ENCODE measurements at places on chromosomes 12 and 14.

DNA sequence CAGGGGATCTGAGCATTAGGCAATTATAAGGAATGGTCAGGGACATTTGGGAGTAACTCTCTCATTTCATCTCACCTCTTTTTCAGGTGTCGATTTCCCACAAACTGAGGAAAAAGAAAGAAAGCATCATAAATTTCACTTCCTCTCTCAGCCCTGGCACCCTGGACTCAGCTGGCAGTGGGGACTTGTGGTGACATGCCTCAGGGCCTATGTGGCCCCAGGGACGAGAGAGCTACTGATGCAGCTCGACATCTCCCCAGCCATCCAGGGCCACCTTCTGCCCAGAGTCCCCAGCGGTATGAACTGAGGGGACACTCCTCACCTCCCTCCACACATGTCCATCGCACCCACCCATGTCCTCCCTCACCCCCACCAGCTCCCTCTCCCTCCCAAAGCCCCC is 11.7 kb downstream of the TNFRSF1A start:
- no peak for DNase-seq

- no peak for DNase-seq
Observed at GRCh38 chr14:83478741-83479140, 1945.1 kb upstream of the SEL1L start.

GRCh38 chr12:89236748-89237383 is 115.4 kb downstream of the DUSP6 start:
- DNase-seq: no peak

DNA sequence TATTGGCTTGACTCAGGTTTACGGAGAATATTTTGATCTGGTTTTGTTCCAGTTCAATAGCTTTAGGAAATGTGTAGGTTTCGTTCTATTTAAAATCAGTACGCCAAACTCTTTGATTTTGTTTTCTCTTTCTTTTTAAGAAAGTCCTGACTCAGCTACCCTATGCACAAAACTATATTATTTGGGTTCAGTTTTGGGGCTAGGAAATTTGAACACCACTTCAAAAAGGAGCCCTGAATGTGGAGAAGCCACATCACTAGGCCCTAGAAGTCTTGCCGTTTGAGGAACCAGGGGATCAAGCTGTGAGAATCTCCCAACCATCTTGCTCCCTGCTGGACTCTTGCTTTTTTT is 168.2 kb upstream of the BCL2L14 start:
- DNase-seq: no peak

DNA sequence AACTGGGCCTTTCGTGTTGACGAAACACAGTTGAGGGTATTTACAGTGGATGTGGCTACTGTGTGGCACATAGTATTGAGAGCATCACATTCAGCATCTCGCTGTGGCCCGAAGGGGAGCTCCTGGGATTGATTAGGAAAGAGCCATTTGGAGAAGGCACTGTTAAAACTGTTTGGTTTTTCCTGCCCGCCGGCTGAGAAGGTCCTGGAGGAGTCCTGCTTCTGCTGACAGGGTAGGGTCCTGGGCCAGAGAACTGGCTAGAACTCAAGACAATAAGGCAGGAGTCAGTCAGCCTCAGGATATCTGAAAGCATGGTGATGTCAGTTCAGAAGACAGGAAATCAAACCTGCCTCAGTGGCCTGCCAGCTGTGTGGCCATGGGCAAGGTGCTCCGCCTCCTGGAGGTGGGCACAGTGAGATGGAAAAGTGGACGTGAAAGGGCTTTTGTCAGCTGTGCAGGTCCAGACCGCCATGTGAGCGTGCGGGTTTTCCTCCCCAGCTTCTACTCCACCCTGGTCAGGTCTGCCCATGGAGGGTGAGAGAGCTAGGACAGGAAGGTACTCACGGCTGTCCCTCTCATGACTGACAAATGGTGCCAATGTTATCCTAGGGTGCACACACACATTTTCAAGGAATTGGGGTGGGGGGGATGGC is 92.3 kb downstream of the NTF3 start:
- no peak for DNase-seq

DNA sequence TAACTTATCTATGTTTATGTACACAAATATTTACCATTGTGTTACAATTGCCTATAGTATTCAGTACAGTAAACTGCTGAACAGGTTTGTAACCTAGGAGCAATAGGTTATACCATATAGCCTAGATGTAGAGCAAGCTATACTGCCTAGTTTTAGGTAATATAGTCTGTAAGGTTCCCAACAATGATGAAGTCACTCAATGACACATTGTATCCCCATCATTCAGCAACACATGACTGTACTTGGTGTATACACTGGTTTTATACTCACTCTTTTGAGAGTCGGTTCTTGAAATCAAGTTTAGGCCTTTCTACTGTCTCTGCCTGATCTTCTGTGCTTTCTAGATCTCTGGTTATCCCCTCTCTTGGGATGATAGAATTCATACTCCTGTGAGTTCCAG is 5.5 kb downstream of the RNASE1 start:
- DNase-seq: no peak

GRCh38 chr12:91852634-91853033 is 293.0 kb downstream of the BTG1 start:
- no peak for DNase-seq

GRCh38 chr14:104431351-104431928 is 148.1 kb upstream of the C14orf180 start:
- no peak for DNase-seq

DNA sequence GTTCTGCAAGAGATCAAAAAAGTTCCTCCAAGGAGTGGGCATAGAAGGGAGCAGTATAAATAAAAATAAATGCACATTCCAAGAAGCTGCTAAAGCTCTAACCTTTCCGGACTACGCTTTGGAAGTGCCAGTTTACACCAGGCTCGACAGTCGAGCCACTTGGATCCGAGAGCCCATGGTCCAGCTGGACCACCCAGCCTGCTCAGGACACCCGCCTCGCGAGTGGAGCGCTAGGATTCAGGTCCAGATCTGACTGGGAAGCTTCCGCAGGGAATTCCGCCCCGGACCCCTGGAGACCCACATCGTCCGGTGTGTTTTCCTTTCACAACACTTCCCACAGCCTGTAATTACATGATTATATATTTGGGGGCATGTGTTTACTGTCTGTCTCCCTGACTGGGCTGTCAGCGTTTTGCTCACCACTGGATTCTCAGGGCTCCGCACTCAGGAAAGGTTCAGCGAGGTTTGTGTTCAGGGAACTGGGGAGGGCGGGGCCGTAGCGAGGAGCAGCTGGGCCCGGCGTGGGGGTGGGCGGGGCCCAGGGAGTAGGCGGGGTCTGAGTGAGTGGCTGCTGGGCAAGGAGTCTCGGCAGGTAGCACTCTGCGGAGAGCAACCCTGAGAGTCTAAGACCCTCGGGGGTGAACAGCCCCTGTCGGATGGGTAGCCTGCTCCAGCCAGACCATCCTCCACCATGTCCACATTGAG is 52.3 kb upstream of the TMEM263 start:
- DNase-seq: peak; percentile 79

DNA sequence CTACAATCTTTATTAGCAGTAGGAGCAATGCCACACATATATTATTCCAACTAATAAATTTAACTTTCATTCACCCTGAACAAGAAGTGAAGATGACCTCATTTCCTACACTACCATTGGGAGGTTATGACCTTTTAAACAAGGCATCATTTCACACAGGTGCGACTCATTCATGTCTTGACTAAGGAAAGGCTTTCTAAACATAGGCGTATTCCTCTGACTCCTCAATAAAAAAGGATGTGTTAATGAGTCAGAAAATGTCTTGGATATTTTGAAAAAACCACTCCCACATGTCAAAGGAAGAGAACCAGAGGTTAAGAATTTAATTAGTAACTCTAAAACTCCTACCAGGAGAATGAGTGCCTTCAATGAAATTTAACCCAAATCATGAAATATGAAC is 115.2 kb downstream of the PRICKLE1 start:
- no peak for DNase-seq

- DNase-seq: peak; percentile 24
Observed at GRCh38 chr12:12616512-12617310, 5.0 kb downstream of the CREBL2 start.

- DNase-seq: no peak
Observed at GRCh38 chr12:106696071-106696470, 78.4 kb upstream of the RIC8B start.

- DNase-seq: no peak
Observed at GRCh38 chr14:61455351-61455750, 134.0 kb downstream of the PRKCH start.

- DNase-seq: no peak
Observed at GRCh38 chr12:22700106-22700505, 75.1 kb downstream of the ETNK1 start.

- no peak for DNase-seq
Observed at GRCh38 chr14:99815696-99816095, 22.5 kb downstream of the EML1 start.

DNA sequence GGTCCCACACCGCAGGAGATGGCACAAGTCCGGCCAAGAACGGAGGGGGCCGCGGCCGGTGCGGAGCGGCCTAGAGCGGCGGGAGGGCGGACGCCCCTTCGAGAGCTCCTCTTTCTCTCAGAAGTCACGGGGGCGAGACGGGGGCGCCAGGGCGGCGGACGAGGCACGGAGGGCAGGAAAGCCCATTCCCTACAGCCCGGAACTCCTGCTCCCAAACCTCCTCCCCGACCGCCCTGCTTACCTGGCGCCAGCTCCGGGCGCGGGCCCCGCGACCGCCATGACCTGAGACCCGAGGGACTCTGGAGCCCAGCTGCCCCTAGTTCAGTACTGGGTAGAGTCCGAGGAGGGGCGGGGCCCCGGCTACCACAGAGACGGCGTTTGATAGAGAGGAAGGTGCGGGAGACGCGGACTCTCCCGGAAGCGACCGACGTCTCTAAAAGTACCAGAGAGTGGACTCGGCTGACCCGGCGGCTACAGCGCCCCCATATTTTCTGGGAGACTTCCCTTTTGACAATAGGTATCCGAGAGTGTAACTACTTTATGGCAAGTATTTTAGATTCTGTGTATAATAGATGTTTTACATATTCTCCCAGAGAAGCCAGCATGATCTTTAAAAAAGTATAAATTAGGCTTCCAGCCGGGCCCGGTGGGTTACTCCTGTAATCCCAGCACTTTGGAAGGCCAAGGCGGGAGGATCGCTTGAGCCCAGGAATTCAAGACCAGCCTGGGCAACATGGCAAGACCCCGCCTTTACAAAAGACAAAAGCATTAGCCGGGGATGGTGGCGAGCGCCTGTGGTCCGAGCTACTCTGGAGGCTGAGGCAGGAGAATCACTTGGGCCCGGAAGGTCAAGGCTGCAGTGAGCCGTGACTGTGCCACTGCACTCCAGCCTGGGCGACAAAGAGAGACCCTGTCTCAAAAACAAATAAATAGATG is at the start of gene ABCD4:
TSS of gene ABCD4 (minus strand) at position 301 of the 936 bp plus-strand sequence. CDS start at position 279, 22 bp downstream.
- peak; percentile 90 for DNase-seq

- DNase-seq: no peak
Observed at GRCh38 chr12:109709401-109709991, 4.1 kb upstream of the FAM222A start.

DNA sequence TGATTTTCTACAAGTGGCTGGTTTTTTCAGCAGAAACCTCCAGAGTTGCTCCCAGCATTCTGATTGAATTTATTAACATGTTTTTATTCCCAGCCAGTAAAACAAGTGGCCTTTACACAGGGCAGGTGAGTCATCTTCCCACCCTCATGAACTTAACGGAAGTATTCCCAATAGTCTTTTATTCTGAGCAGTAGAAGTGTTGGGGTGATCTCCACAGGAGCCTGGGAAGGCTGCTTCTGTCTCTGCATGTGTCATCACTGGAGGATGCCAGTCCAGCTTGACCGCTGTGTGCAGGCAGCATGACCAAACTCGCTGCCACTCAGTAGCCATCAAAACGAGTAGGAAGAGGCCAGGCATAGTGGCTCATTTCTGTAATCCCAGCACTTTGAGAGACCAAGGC is 13.4 kb upstream of the DNAH10 start:
- no peak for DNase-seq

GRCh38 chr12:40969796-40970195 is 218.3 kb upstream of the PDZRN4 start:
- no peak for DNase-seq

GRCh38 chr12:44677724-44678123 is 198.4 kb downstream of the NELL2 start:
- no peak for DNase-seq

DNA sequence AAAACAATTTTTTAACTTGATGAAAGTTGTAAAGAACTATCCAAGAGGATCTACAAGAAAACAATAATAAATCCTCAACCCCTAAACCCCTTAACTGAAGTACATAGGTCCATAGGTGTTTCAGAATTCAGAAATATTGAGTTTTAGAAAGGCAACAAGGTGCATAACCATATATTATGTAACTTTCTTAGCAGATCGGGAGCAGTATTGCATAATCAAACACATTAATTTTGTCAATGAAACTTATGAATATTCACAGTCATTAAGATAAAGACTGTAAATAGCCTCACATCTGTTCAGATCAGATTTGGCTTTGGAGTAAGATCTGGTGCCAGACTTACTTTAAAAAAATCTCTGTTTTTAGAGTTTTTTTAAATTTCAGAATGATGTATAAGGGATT is 647.1 kb upstream of the FLRT2 start:
- DNase-seq: no peak

GRCh38 chr12:71415336-71416231 is 24.0 kb upstream of the LGR5 start:
- peak; percentile 56 for DNase-seq

DNA sequence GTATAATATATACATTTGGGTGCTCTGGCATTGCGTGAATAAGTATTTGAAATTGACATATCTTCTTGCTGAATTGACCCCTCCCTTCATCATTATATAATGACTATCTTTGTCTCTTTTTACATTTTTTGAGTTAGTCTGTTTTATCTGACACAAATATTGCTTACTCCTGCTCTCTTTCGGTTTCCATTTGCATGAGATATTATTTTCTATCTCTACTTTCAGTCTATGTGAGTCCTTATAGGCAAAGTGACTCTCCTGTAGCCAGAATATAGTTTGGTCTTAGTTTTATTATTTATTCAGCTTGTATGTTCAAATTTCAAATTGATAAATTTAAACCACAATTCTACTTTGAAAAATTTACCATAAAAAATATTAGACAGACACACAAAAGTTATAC is 491.0 kb downstream of the NAV3 start:
- DNase-seq: no peak

DNA sequence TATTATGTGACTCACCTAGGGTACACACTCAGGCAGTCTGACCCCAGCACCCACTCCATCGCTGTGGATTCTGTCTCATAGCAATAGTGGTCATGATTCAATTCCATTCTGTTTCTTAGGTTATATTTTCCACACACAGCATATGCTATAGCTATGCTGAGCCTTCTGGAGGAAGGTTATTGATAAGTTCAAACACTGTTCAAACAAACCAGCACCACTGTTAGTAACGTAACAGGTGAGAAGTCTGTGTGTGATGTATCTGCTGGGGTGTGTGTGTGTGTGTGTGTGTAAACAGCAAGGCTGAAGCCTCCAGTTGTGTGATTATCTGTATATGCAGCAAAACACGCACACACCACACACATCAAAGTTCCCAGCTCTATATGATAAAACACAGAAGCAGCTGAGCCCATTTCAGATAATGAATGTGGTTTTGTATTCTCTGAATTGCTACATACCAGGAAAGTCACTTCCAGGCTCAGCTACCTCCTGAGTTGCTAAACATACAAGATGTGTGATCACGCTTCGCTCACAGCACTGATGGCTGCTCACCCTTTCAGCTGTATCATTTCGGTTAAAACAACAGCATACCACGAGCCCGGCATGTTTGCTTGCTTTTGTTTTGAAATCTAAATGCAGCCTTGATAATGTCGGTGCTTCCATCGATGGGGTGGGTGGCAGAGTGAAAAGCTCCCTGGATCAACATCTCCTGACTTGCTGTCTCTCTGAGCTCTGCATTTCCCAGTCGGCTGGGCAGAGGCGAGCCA is 6.8 kb upstream of the SYNE3 start:
- DNase-seq: peak; percentile 48

Data from CD4-positive, alpha-beta T cell treated with Interleukin-12 subunit alpha and Interleukin-12 subunit beta, for 1 hour (primary cell).